ENCODE measurements at places on chromosomes 6 and 20. TPM values are rescaled to one million over a fixed set of nuclear protein-coding genes. Genes with fewer than 3 reads are reported as not detected.

GRCh38 chr6:169589699-169590257, 112.1 kb downstream of the WDR27 start:
- no peak for DNase-seq

DNA sequence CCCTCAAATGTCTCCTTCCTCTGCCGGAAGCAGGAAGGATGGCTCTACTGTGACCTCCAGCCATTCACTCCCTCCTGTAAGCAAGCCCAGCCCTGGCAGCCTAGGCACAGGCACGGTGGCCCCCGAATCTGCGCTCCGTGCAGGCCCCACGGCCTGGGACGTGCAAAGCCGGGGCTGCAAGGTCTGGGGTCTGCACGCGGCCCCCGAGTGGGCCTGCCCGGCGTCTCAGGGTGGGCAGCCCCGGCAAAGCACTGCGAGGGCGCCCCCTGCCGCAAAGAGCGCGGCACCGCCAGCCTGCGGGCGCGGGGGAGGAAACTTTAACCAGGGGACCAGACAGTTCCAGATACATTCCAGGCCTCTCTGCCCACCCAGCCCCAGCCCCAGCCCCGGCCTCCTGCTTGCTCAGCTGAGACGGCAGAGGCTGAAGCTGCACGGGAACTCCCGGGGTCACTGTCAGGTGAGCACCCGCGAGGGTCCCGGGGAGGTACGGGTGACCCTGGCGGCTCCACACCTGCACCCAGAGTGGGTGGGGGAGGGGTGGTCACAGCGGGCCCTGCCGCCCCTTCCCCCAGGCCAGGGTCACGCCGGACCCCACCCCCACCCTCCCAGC, 98.8 kb downstream of the ASXL1 start:
- no peak for DNase-seq

DNA sequence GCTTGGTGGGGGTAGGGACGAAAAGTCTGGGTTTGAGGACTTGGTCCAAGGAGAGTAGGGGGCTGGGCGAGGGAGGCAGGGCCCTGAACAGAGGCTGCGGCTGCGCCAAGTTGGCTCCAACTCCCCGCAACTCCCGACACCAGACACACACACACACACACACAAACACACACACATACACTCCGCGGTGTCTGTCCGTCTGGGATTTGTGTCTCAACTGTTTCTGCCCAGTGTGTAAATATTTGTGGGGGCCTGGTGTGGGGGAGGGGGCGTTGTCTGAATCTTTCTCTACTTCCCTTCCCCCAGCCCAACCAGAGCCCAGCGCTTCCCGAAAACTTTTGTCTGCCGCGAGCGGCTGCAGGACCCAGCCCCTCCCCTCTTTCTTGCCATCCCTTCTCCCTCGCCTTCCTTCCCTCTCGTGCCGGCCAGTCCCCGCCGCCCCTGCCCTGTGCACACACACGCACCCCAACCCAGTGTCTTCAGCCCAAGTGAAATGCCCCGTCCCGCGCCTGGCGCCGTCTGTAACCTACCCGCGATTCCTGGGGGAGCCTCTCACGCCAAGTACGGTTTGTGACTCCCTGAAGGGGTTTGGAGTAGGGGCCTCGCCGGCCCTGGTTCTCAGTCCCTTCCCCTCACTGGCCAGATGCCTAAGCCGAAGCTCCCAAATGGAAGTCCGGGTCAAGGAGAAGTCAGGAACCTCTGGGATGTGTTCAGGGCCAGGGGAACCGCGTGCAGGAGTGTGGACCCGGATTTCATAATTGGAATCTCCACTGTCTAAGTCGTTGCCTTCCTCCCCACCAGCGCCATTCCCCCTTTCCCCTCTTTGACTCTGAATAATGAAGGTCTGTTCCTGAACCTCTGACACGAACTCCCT, 904 bp downstream of the MDFI start:
- DNase-seq = no peak

DNA sequence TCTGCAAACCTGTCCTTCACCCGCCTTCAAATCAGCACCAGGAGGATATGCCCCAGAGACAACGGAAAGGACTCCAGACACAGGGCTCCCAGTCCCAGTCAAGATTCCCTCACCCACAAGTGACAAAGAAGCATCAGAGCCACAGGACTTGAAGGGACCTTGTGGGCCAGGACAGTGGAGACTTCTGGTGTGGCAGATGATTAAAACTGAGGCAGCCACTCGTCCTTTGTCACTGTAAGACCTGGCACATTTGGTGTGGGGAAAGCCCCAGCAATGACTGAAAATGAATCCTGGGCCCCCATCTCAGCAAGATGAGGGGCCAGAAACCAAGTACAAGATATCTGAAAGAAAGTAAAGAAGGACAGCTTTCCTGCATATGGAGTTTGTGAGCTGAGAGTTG, 15.6 kb upstream of the GMPR start:
- no peak for DNase-seq

GRCh38 chr20:60808003-60808672, 443.9 kb upstream of the CDH4 start:
- no peak for DNase-seq

DNA sequence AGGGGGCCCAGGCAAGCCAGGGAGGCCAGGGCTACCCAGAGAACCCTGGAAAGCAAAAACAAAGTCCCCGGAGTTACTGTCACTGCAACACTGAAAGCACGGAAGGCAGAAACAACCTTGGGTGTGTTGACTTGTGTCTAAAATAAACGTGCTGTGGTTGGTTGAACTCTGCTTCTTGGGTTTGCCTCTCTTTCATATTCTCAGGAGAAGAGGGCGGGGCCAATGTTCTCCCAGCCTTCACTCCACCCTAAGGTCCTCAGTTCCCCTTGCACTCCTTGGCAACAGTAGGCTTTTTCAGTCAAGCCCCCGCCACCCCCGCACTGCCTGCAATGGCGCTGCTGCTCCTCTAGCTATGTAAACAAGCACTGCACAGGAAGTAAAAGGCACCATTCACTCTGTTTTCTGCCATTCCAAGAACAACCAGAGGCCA, 60.9 kb downstream of the COL9A1 start:
- no peak for DNase-seq

GRCh38 chr6:128161263-128161662, 260.4 kb upstream of the THEMIS start:
- DNase-seq = no peak

- DNase-seq = no peak
Measured at GRCh38 chr6:29376003-29376402, 912 bp upstream of the OR12D3 start.

DNA sequence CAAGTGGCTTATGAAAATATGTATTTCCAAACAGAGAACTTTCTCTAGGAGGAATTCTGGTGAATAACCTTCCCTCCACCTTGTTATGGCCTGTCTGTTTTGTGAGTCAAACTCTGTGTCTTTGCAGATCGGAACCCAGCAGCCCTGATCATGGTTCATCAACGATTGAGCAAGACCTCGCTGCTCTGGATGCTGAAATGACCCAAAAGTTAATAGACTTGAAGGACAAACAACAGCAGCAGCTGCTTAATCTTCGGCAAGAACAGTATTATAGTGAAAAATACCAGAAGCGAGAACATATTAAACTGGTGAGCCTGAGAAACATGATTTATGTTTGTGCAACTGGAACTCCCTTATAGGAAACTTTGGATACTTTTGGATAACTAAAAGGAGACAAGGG, 294.5 kb upstream of the PLCB4 start:
- no peak for DNase-seq

DNA sequence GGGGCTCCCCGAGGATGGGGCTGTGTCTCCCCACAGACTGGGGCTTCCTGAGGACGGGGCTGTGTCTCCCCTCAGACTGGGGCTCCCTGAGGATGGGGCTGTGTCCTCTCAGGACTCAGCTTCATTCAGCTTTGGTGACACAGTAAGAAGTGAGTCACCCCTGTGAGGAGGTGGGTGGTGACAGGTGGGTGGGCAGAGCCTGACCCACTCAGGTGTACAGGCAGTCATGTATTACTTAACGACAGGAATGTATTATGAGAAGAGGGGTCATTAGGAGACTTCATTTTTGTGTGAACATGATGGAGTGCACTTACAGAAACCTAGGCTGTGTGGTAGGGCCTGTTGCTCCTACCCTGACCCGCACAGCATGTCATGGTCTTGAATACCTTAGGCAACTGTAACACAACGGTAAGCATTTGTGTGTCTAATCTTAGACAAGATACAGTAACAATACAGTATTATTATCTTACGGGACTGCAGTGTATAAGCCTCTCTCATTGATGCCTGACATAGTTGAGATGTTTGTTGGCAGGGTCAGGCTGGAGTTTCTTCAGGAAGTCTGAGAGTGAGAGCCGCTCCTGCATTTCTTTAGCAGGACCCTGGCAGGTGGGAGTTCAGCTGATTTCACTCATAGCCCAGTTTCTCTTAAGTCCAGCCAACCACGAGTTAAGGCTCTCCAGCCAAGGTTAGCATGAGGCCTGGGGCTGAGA, 10.9 kb upstream of the PGC start:
- DNase-seq = no peak

GRCh38 chr6:97863697-97864096, 580.7 kb upstream of the MMS22L start:
- no peak for DNase-seq

- no peak for DNase-seq
Measured at GRCh38 chr20:54209216-54209813, 1.4 kb downstream of the PFDN4 start.

DNA sequence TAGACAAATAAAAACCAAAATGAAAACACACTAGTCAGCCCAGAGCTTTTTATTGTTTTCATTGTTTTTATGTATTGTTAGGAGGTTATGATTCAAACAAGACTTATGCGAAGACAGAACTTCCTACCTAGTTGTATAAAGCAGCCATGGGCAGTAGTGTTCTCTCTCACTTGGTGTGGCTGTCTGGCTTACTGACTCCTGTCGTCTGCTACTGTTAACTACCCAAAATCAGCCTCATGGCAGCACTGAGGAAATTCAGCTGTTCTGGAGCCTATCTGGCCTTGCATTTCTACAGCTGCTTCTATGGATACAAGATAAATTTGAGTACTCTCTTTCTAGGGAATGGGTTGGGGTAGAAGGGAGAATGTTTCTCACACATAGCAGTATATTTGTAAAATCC, 20.4 kb downstream of the VTA1 start:
- DNase-seq = no peak

DNA sequence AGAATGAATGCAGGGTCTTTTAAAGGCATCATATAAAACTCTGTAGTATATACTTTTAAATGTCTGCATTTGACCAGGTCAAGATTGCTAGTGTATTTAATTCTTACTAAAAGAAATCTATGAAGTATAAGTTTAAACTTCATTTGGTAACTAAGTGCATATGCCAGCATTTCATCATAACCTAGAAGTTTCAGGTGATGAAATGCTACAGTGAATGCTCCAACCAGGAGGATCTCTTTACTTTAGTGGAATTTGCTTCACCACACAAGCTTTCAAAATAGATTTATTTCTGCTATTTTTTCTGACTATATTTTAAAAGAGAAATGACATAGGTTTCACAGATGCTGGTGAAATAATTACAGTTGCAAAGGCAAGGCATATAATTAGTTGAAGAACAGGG, 141.9 kb downstream of the HIVEP2 start:
- DNase-seq = no peak

DNA sequence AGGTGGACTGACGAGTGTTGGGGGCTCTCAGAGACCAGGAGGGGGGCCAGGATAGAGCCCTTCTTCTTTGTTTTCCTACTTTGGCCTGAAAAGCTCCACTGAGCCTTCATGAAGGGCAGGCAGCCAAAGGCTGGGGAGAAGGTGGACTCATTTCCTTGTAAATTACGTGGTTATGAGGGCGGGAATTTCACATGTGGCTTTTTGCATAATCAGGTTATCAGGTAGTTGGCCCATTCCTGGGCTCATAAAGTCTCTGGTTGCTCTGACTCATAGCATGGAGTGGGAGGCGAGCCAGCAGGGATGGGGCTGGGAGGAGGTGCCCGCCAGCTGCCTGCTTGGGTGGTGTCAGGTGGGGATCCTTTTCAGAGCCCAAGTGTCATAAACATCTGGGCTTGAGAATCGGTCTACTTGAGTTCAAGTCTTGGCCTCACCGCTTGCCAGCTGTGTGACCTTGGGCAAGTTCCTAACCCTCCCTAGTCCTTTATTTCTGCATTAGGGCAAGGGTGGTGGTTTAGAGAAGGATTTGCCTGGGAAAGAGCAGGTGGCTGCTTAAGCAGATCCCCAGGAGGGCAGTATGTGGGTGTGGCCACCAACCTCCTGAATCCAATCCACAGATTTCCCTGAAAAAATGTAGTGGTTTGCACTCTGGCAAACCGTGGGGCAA, 26.5 kb upstream of the RNF24 start:
- peak; percentile 40 for DNase-seq

- peak; percentile 76 for DNase-seq
Measured at GRCh38 chr6:160088069-160088783, 33.4 kb upstream of the SLC22A1 start.

DNA sequence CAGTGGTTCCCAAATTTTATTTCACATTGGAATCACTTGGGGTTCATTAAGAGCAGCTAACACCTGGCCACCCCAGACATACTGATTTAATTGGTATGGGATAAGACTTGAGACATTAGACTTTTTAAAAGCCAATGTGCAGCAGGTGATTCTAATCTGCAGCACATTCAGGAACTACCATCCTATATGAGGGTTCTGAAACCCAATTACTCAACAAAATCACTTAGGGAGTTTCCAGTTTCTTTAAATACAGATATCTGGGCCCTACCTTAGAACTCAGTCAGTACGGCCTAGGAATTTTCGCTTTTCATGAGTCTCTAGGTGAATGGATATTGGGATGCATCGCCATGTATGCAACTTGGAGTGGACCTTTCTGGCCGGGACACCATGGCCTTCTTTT, 24.0 kb upstream of the L3MBTL3 start:
- no peak for DNase-seq

- DNase-seq = no peak
Measured at GRCh38 chr6:128491610-128492206, 28.7 kb downstream of the PTPRK start.

GRCh38 chr6:157632821-157633220, 190.2 kb upstream of the SNX9 start:
- DNase-seq = no peak

Gene SASH1
- total RNA-seq = 14.0 TPM

Gene SLC32A1
- total RNA-seq = not detected

Gene DZANK1
- total RNA-seq = 0.55 TPM

Gene WFDC10B
- total RNA-seq = not detected

Gene ESR1
- 13.8 TPM for total RNA-seq

Gene IL17F
- not detected for total RNA-seq

Gene SLC22A3
- 34.5 TPM for total RNA-seq

Gene CARMIL1
- 4.0 TPM for total RNA-seq

Gene TRDN
- not detected for total RNA-seq

Gene GLP1R
- total RNA-seq = not detected

Gene ANKS1A
- 13.4 TPM for total RNA-seq

All from left lobe of liver (tissue), 2 donors.